ENCODE measurements at places on chromosomes 13 and 19.

GRCh38 chr13:39603424-39603947 is 493 bp upstream of the LHFPL6 start:
- no peak for DNase-seq

- DNase-seq = no peak
These were observed 520.9 kb downstream of the KLF5 start for GRCh38 chr13:73579574-73580274.

GRCh38 chr19:47107202-47107952 is 6.2 kb downstream of the ZC3H4 start:
- DNase-seq = peak; percentile 44

DNA sequence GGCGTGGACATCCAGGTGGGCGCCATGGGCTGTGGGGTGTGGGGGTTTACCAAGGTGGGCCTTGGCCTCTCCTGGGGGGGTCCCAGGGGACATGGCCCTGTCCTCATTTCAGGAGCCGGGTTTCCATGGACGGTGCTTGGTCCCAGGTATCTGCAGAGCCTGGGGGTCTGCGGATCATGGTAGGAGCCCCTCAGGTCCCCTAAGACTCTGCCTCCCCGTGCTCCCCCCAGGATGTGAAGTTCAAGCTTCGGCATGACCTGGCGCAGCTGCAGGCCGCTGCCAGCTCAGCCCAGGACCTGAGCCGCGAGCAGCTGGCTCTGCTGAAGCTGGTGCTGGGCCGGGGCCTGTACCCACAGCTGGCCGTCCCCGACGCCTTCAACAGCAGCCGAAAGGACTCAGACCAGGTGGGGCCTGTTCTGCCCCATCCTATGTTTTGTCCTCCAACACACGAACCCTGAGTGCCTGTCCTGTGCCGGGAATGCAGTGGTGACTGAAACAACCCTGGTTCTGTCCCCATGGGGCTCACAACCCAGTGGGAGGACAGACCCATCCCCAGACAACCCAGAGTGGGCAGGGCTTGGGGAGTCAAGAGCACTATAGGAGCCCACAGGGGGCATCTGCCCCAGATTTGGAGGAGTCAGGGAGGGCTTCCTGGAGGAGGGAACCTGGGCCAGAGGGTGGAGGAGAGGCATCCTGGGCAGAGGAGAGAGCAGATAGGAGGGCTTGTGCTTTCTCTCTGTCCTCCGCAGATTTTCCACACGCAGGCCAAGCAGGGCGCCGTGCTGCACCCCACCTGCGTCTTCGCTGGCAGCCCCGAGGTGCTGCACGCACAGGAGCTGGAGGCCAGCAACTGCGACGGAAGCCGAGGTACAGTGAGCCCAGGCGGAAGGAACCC is 26.8 kb downstream of the DHX34 start:
- DNase-seq = no peak

- DNase-seq = no peak
These were observed 791 bp downstream of the PRKD2 start for GRCh38 chr19:46715975-46716671.

DNA sequence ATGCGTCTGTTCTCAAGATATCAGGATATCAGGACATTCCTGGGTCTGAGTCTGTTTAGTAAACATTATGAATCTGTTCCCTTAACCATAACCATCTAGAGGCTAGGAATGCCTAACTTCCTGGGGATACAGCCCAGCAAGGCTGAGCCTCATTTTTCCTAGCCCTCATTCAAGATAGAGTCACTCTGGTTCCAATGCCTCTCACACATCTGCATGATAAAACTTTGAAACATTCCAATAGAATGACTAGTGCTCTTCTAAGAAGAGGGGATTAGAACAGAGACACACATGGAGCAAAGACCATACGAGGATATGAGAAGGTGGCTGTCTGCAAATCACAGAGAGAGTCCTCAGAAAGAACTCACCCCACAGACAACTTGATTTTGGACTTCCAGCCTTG is 20.6 kb upstream of the CABP5 start:
- no peak for DNase-seq

- DNase-seq = no peak
These were observed 20.3 kb upstream of the GAS6 start for GRCh38 chr13:113883921-113884804.

DNA sequence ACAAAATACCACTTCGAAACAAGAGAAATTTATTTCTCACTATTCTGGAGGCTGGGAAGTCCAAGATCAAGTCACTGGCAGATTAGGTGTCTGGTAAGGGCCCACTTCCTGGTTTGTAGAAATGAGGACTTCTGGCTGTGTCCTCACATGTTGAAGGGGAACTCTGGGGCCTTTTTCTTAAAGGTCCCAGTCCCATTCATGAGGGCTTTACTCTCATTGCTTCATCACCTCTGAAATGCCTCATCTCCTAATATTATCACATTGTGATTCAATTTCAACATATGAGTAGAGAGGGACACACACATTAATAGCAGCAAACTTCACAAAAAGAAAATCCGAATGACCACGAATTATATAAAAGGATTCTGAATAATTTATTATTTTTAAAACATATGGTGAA is 21.6 kb upstream of the SIGLEC14 start:
- no peak for DNase-seq

DNA sequence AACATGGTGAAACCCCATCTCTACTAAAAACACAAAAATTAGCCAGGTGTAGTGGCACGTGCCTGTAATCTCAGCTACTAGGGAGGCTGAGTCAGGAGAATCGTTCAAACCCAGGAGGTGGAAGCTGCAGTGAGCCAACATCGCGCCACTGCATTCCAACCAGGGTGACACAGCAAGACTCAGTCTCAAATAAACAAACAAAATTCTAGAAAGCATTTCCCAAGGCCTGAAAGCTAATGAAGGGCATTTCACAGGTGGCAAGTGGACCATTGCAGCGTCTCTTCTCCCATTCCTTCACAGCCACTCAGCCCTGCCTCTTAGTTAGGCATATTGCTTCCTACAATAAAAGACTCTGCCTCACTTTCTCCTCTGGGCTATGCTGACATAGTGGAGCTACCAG is 13.5 kb upstream of the RXFP2 start:
- DNase-seq = no peak

DNA sequence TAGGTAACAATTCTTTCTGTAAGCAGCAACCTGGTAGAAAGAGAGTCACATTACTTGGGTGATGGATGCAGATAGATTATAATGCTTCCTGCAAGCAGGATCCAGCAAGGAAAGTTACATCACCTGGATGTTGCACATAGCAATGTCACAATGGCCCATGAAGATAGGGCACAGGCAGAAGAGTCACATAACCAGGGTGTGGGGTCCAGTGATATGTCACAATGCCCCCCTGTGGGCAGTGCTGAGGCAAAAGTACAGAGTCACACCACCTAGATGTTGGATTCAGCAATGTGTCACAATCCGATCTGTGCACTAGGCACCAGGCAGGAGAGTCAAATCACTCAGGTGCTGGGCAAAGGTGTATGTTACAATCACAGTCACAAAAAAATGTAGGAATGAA is 4.0 kb upstream of the ZNF43 start:
- DNase-seq = no peak

GRCh38 chr13:30735025-30735871 is at the start of gene ALOX5AP:
TSS of gene ALOX5AP (plus strand) at chr13:30735543. CDS start at chr13:30735606, 63 bp downstream.
- peak; percentile 27 for DNase-seq

DNA sequence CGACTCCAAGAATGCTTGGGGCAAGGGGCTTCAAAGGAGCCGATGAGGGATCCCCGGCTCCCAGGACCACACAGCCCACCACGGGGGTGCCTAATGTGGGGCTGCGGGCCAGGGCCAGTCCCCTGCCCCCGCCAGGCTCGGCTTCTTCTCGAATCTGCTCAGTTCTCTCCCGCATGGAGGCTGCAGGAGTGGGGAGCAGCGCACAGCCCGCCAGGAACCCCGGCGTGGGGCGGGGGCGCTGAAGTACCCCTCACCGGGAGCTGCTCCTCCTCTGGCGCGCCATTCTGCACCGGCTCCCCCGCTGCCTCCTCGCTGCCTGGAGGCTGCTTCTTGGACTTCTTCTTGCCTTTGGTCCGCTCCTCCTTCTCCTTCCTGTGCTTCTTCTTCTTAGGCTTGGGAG is 14.7 kb downstream of the IZUMO4 start:
- DNase-seq = no peak

- no peak for DNase-seq
These were observed 726 bp upstream of the PEPD start for GRCh38 chr19:33522371-33522662.

- DNase-seq = no peak
These were observed 14.6 kb upstream of the TMEM255B start for GRCh38 chr13:113744197-113745000.

- DNase-seq = no peak
These were observed 87.9 kb upstream of the POSTN start for GRCh38 chr13:37686501-37686900.

- DNase-seq = no peak
These were observed 20.1 kb upstream of the MYO16 start for GRCh38 chr13:108609353-108609752.

DNA sequence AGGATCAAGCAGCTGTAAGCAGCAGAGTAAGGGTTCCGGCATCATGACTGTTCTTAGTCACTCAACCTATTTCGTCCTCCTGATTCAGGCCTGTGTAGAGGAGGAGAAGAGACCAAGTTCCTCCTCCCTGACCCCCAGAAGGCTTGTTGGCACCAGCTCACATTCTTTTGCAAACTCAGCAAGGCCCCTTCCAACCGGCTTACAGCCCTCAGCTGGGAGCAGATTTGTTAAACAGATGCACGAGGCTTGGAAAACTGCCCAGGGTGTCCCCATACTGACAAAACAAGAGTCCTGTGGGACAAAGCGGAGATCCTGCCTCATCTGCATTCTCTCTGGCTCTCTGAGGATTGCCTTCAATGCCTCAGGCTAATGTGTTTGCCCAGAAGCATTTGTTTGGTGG is 113.2 kb upstream of the SOX21 start:
- no peak for DNase-seq

- DNase-seq = no peak
These were observed 1.7 kb upstream of the SBK3 start for GRCh38 chr19:55546822-55547614.

DNA sequence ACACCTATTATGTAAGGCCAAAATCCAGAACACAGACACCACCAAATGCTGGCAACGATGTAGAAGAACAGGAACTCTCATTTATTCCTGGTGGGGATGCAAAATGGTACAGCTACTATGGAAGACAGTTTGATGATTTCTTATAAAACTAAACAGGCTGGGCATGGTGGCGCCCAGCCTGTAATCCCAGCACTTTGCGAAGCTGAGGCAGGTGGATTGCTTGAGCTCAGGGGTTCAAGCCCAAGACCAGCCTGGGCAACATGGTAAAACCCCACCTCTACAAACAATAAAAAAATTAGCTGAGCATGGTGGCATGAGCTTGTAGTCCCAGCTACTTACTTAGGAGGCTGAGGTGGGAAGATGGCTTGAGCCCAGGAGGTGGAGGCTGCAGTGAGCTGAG is 98.3 kb downstream of the TUBA3C start:
- DNase-seq = no peak

DNA sequence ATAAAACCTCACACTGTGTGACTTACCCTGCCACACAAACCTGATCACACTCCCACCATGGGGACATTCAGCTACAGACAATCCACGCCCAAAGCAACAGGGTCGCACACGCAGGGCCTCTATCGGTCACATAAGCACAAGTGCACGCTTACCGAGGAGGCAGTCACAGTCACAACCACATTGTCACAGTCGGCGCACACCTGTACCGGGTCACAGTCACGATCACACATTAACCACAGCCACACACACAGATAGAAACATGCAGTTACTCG is 579 bp downstream of the ZNF566 start:
- DNase-seq = no peak

GRCh38 chr19:35291916-35292315 is at the start of gene MAG:
TSS of gene MAG (plus strand) at chr19:35292161. CDS start at chr19:35295409, 3,248 bp downstream.
- DNase-seq = no peak

GRCh38 chr13:88752041-88752440 is 1080.9 kb downstream of the SLITRK5 start:
- no peak for DNase-seq

DNA sequence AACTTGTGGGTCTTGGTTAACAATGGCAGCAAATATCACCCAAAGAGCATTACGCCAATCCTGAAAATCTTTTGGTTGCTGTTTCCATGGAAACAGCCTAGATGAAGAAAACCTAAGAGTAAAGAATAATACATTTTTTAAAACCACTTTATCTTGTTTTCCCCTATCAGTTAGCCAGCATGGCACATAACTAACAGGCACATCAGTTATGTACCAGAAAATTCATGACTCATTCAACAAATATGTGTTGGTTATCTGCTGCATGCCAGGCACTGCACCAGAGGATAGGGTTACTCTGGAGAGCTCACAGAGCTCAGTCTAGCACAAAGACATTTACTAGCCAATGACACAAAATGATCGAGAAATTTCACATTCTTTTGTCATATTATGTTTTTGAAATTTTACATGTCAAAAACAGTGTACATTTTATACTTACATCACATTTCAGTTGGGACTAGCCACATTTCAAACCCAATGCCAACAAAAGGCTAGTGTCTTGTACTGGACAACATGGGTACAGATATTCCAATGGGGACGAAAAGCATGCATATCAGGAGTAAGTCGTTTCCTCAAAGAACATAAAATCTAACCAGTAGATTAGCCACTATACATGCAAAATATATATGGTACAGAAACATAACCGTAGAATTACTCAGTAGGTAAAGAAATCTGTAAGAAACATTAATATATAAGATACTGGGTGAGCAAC is 20.3 kb downstream of the LNX2 start:
- no peak for DNase-seq

DNA sequence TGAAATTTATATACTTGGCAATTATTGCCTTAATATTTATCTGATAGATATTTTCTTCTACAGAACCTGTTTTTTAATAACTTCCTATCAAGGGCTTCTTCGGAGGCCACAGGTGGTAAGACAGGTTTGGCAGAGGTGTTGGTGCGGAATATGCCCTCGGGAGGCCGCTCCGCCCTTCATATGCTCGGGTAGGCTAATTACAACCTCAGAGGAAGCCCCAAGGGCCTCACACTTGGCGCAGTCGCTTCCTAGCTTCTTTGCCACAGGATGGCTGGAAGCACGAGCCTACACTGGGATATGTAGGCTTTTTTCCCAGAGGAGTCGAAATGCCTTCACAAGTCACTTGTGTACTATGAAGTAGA is 68.8 kb downstream of the LMO7 start:
- DNase-seq = no peak

DNA sequence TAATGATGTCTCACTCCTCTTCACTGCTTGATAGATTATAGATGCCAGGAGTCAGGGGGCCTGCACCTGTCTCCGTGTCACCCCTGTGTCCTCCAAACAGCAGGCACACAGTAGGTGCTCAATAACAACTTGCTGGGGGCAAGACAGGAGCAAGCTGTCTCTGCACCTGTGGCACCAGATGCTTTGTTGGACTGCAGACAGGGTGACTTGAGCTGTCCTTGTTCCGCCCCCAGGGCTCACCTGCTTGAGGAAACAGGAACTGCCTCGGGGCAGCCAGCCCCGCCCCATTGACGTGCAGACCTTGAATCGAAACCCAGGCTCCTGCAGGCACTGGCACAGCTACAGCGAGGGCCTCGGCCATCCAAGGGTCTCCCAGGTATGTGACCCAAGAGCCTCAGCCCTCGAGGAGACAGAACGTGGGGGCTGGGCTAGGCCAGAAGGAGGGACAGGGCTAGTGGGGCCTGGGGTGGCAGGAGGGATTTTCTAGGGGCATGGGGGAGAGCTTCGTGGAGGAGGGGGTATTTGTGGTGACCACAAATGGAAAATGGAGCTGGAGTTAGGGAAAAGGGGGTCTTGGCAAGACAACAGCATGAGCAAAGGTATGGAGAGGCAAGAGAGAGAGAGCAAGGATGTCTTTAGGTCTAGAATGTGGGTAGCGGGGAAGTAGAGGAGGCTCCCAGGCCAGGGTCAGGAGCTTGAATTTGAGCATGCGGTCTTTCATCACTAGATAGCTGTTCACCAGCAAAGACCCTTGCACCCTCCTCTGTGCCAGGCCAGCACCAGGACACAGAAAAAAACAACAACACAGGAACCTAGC is at the start of gene HSH2D:
HSH2D (plus strand) TSS at position 287 of the 817 bp plus-strand sequence. CDS start 5,066 bp downstream, outside the sequence.
- peak; percentile 75 for DNase-seq
